ENCODE measurements at places on chromosomes 16 and 17.

DNA sequence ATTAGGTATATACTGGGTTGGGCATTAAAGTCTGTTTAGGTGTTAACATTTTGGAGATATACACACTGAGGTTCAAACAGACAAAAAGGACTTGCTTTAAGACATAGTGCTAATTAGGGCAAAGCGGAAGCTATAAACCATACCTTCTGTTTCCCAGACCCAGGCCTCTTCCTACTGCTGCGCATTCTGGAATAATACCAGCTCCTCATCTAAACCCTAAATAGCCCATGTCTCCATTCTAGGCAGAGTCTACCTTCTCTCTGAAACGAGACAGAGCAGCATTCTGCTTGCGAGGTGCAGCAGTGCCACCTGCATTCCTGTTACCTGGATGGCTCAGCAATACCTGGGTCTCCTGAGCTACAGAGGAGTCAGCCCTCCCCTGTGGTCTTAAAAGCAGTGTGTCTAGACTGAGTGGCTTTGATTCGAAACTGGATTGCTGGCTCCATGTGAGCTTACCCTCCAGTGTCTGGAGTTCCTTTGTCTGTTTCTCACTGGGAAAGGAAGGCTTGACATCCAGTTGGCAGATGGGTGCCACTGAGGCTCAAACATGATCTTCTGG lies 6.4 kb downstream of the YPEL2 start:
- no peak for DNase-seq

- no peak for DNase-seq
These were observed 116.2 kb downstream of the C17orf67 start for GRCh38 chr17:56717471-56717870.

- no peak for DNase-seq
These were observed 10.5 kb upstream of the ALDOA start for GRCh38 chr16:30054959-30055553.

- DNase-seq = no peak
These were observed 18.3 kb downstream of the CDIPT start for GRCh38 chr16:29844575-29845331.

- no peak for DNase-seq
These were observed 8.1 kb upstream of the CPNE2 start for GRCh38 chr16:57084257-57084770.

- no peak for DNase-seq
These were observed 31.3 kb downstream of the CD300LB start for GRCh38 chr17:74499992-74500391.

DNA sequence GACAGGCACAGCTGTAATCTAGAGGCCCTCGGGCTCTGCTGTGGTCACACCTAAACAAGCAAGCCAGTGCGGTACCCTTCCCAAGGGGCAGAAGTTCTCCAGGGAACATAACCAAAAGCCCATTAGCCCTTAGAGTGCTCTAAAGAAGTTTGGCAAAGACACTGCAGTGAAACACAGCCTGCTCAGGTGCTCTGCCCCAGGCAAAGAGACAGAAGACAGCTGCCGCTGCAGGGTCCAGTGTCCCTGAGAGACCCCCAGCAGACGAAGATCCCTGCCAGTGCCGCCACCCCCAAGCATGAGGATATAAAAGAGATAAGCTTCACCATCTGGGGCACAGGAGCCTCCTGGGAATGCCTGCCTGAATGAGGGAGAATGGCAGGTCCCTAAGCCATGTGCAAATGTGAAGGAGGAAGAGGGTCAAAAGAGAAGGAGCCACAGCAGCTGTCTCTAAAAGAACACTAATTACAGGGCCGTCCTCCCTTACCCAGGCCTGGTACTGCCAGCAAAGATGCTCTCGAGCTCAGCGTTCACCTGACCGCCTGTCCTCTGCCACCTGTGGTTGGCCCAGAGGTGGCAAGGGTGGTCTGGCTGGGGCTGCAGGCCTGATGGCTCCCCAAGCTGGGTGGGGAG lies 29.7 kb downstream of the CUEDC1 start:
- DNase-seq = no peak

DNA sequence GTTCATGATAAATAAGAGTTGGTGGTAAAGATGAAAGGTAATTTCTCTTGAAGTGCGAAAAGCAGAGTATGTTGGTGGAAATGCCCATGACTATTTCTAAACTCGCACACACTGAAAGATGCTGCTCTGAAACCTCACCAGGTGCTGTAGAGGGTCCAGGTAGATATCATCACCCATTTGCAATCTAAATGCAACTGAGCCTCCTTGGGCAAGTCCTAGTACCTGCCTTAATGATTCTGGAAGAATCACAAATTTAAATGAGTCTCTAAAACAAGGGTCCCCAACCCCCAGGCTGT lies 5.9 kb upstream of the MMD start:
- DNase-seq = no peak

- DNase-seq = no peak
These were observed 96.1 kb upstream of the ELAC2 start for GRCh38 chr17:13113821-13114525.

DNA sequence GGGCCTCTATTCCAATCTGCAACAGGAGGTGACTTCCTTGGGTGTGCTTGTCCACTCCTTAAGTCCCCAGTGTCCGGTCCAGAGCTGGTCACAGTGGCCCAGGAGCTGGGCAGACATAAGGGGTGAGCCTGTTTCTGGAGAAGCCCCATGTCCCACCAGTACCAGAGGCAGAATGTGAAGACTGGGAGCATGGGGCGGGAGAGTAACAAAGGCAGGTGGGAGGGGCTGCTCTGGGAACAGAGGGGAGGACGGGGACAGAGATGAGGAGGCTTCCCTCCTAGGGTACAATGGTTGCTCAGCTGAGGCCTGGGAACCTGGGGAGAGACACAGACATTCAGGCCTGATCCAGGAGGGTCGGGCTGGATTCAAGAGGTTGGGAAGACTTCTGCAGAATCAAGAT lies 323.3 kb upstream of the TNRC6C start:
- DNase-seq = no peak

GRCh38 chr16:27777527-27777926 lies 227.6 kb downstream of the KATNIP start:
- no peak for DNase-seq

DNA sequence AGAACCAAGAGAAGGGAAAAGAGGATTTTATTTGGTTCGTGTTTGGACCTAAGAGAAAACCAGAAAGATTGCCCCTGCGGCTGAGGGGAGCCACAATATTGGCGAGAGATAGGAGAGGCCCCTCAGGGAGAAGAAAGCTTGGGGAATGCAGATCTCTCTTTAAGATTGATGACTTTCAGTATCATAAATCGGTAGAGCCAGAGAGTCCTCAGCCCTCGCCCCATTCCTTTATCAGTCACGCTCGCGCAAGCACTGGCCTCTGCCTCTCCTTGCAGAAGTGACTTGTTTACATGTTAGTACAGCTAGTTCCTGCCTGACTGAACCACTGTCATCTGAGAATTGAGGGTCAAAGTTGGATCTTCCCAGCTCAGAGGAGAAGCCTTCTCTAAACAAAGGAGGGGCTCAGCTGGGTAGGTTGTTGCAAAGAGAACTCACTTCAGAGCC lies 21.5 kb upstream of the KRT19 start:
- DNase-seq = no peak

DNA sequence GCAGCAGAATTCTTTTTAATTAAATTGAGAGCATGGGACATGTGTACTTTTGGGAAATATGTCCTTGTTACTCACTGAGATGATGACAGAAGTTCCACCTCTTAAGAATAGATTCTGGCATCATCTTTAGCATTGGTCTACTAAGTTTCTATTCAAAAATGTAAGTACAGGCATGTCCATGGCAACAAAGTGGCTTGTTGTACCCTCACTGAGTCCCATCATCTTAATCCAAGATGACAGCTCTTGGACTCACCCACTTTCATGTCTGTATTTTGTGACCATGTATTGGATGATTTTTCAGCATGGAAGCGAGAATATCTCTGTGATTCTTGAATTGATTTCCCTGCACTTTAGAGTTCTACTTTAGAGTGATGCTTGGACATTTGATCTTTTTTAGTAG lies 33.1 kb upstream of the NAGLU start:
- DNase-seq = no peak

DNA sequence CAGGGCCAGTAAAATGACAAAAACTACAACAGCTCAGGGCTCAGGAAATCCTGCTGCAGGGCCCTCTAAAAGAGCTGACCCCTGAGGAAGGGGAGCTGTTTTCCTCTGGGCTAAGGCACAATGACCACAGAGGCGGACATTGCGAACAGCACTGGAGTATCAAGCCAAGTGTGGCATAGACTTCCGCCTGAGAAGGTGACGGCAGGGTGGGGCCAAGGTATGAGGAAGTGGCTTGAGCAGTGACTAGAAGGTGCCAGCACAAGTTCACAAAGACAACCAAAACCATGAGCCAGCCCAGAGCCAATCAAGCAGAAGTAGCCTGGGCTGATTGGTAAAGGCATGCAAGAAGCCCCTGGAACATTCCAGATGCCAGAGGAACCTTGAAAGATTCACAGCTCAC lies 13.9 kb downstream of the ERN2 start:
- no peak for DNase-seq

- DNase-seq = no peak
These were observed 7.1 kb downstream of the NTN1 start for GRCh38 chr17:9028202-9028987.
